ENCODE measurements at places on chromosomes 1 and 21.

- no peak for DNase-seq
Measured at GRCh38 chr1:221435504-221435904, 306.4 kb downstream of the DUSP10 start.

DNA sequence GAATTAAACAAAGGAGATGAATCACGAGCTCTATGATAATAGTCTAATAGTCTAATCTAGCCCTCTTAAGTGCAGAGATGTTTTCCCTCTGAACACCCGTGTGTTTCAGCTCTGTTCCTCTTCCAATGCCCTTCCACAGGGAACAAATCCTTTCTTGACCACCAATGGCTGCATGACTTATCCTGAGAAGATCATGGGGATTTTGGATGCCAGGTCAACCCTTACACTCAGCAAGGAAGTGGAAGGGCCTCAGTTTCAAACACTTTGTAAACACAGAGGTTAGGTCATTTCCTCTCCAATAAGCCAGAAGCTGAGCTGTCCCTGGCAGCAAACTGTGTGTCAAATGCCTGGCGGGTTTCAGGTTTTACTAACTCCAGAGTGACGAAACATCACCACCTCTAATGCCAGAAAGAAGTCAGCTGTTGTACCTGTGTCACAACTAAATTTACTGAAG, 200.0 kb downstream of the GABPA start:
- DNase-seq: no peak

GRCh38 chr1:211487082-211487481, 4.9 kb downstream of the RD3 start:
- no peak for DNase-seq

GRCh38 chr1:156119503-156120209, 5.1 kb downstream of the LMNA start:
- no peak for DNase-seq

- DNase-seq: no peak
Measured at GRCh38 chr21:38848187-38848609, 42.5 kb downstream of the ETS2 start.

GRCh38 chr1:178682886-178683285, 42.2 kb upstream of the RALGPS2 start:
- no peak for DNase-seq

- DNase-seq: peak; percentile 62
Measured at GRCh38 chr1:160675641-160676410, 29.0 kb upstream of the SLAMF1 start.

- DNase-seq: no peak
Measured at GRCh38 chr1:82901561-82901960, 1097.4 kb downstream of the TTLL7 start.

DNA sequence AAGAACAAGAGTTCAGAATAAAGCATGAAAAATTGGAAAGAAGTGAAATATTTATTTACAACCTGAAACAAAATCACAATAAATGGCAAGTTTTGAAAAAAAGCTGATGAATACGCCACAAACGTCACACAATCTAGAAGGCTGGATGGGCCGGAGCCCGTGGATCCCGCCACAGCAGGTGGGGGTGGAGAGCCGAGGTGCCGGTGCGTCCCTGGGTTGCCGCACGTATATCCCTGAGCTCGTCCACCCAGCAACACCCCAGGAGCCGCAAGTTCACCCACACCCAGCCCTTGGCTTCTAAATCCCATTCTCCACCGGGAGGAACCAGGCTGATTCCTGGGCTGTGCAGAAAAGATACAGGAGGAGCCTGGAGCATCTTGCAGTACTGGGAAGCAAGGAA, 25.6 kb upstream of the TTLL10 start:
- DNase-seq: no peak

GRCh38 chr1:14392161-14392858, 206.2 kb upstream of the KAZN start:
- DNase-seq: no peak

- peak; percentile 71 for DNase-seq
Measured at GRCh38 chr1:1033009-1033587, 13.2 kb downstream of the AGRN start.

DNA sequence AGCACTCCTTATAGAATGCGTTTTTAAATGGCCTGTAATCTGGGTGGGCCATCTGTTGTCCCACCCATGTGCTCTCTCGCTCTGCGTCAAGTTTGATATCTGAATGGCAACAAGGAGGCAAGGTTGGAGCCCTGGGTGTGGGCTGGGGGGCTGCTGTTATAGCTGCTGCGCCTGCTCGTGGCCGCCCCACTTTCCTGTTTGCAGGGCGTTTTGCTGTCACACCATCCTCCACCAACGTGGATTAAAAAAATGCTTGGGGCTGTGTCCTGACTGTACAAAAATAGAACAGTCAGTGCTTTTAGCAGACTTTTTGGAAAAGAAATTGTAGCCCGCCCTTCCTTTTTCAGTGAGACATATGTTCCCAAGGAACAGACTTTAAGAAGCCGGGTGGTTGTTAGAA, 25.4 kb downstream of the UMODL1 start:
- DNase-seq: no peak

GRCh38 chr1:180620581-180620980, 11.2 kb upstream of the XPR1 start:
- DNase-seq: no peak

DNA sequence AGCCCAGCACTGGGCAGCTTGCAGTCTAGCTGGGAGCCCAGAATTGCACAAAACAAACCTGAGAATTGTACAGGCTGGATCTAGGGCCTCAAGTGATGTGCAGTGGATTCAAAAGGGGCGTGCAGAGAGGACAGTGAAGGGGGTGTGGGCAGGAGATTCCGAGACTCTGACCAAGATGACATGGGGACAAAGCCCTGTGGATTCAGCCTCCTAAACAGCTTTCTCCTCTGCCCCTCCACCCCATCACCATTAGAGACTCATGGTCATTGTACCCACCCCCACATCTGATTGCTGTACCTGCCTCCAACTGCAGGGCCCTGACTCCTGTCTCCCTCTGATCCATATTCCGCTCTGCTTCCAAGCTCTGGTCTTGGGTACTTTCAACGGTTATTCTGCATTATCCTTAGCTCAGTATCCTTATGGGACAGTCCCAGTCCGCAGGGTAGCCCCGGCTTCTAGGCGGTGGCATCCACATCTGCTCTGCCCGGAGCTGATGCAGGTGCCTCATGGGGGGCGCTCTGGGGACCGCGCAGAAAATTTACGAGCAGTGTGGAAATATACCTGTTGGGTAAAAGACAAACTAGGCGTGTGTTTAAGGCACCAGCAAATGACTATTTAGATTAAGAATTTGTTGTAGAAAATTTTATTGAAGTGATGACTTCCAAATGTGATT, 1.7 kb upstream of the BMP8A start:
- DNase-seq: no peak

DNA sequence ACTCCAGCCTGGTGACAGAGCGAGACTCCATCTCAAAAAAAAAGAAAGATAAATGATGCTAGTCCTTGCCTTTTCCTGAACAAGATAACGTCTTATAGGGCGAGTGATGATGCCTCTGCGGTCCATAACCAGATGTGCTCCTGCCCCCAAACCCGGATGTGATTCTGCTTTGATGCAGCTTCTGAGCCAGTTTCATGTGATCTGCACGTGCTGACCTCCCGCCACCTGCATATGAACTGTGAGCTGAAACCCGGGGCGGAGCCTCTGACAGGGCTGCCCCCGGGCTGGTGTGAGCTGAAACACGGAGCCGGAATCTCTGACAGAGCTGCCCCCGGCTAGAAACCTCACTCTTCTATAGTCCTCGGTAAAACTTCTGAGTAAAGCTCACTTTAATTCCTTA, 1.3 kb downstream of the KRTAP12-4 start:
- DNase-seq: no peak

DNA sequence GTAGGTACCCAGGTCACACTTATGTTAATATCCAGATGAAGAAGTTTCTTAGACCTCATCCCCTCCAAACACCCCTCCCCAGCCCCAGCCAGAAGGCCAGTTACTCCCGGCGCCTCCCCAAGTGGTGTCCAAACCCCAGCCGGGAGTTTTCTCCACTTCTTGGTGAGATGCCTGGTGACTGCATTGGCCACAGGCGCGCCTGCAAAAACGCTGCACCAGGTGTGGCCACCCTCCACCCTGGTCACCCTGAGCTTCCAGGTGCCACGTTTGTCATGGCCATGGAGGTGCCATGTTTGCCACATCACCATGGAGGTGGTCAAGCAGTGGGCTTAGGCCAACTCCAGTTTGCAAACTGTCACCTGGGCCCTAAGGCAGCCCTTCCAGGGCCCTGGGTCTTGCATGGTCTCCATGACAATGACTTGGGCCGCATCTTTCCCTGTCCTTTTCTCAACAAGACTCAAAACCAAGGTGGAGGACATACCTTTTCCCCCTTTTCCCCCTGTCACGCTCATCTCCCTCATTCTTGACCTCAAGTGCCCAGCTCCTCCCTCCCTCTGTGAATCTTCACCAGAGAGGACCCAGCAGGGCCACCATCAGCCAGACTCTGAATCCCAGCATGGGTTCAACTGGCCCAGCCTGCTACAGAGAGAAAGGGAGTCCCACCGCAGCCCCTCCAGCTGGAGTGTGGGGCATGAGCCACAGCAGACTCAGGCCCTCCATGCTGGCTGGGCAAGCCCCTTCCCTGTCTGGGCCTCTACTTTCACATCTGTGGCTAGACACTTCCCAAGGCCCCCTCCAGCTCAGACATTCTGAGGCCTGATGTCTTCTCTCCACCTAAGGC, 125.9 kb upstream of the ZBTB40 start:
- DNase-seq: no peak

- no peak for DNase-seq
Measured at GRCh38 chr1:64581135-64581842, 111.4 kb downstream of the CACHD1 start.

All from stimulated activated CD8-positive, alpha-beta memory T cell treated with anti-CD3 and anti-CD28 coated beads, Interleukin-12 subunit alpha, Interleukin-12 subunit beta, amount 100 ng/mL, for 1 hour (primary cell).